RPMI7951 (cell line): ENCODE measurements at places on chromosomes 11 and 22. TPM values are rescaled to one million over a fixed set of nuclear protein-coding genes. Genes with fewer than 3 reads are reported as not detected.

Gene NUDT22
- 59.7 and 90.2 TPM in 2 replicates for total RNA-seq

Gene PKNOX2
- total RNA-seq: 2.1 and 2.8 TPM in 2 replicates

Gene KRTAP5-9
- total RNA-seq: not detected in 2 replicates

Gene LSP1
- 2.4 and 3.8 TPM in 2 replicates for total RNA-seq

Gene OR5B21
- not detected in 2 replicates for total RNA-seq
